ENCODE measurements at places on chromosomes 7 and 10.
A peak's percentile ranks its signal among the peaks of the same experiment; 100 is the strongest.

- no peak for DNase-seq
These were observed 92.6 kb downstream of the CYTH3 start for GRCh38 chr7:6179620-6180343.

DNA sequence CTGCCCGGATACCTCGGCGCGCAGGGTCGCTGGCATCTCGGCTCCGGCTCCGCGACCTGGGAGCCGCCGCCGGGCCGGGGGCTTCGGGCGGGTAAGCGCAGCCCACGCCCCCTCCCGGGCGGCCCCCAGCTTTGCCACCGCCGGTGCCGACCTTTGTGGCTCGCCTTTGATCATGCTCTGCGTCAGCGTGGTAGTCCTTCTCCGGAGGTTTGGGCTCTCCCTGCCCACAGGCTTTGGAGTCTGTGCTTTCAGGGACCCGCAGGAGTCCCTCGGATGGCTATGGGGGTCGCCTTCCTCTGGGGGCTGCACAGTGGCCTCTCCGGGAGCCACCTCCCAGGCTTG is 7.3 kb downstream of the ATP6V1F start:
- no peak for DNase-seq

DNA sequence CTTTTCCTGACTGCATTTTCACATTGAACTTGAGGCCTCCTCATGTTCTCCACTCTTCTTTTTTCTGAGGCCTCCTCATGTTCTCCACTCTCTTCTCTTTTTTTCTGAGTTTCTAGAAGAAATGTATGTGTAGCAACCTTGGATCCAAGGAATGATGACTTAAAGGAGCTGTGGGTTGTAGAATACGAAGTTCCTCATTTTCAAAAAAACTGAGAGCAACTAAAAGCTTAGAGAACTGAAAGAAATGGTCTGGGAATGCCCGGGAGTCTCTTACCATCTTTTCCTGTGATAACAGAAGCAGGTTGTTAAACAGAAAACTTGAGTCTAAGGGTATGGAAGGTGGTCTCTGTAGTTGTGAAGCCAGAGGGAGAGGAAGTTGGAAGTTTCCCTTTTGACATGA is 32.8 kb downstream of the MRPS33 start:
- no peak for DNase-seq

DNA sequence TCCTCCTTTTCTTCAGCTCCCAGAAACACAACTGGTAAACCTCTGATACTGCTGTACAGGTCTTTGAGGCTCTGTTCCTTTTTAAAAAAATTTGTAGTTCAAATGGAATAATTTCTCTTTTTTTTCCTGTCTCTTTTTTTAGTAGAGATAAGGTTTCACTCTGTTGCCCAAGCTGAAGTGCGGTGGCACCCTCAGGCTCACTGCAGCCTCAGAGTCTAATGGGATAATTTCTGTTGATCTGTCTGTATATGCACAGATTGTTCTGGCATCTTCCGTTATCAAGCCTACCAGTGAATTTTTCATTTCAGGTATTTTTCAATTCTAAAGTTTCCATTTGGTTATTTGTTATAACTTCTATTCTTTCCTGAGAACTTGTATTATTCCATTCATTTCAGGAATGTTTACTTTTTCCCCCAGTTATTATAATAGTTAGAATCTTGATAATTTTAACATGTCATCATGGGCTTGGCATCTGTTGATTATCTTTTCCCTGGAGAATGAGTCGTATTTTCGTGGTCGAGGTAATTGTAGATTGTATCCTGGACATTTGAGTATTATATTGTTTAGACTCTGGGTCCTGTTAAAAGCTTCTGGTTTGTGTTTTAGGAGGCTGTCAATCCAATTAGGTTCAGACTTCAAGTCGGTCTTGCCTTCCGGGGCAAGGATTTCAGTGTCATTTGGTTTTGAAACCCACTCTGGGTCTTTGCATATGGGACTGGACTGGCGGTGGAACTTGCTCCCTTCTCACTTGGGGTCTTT is 24.5 kb downstream of the CRCP start:
- no peak for DNase-seq

- DNase-seq = no peak
These were observed 32.3 kb downstream of the CARD11 start for GRCh38 chr7:3011211-3011852.

- no peak for DNase-seq
These were observed 116.0 kb downstream of the VTI1A start for GRCh38 chr10:112562809-112563663.

- no peak for DNase-seq
These were observed 12.7 kb downstream of the LDB3 start for GRCh38 chr10:86681047-86681446.

DNA sequence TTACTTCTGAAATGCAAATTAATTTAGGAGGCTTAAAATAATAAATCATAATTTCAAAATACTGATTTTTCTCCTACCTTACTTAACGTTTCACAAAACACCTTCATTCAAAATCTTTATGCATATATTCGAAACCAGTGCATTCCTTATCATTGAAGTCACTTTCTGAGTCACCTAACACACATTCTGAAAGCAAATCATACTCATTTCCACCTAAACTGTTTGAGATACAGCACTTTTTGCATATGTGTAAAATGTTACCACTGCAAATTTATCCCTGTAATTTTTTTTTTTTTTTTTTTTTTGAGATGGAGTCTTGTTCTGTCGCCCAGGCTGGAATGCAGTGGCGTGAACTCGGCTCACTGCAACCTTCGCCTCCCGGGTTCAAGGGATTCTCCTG is 15.7 kb downstream of the PPP3CB start:
- no peak for DNase-seq

GRCh38 chr7:107392830-107393229 is 77.0 kb upstream of the GPR22 start:
- DNase-seq = no peak

DNA sequence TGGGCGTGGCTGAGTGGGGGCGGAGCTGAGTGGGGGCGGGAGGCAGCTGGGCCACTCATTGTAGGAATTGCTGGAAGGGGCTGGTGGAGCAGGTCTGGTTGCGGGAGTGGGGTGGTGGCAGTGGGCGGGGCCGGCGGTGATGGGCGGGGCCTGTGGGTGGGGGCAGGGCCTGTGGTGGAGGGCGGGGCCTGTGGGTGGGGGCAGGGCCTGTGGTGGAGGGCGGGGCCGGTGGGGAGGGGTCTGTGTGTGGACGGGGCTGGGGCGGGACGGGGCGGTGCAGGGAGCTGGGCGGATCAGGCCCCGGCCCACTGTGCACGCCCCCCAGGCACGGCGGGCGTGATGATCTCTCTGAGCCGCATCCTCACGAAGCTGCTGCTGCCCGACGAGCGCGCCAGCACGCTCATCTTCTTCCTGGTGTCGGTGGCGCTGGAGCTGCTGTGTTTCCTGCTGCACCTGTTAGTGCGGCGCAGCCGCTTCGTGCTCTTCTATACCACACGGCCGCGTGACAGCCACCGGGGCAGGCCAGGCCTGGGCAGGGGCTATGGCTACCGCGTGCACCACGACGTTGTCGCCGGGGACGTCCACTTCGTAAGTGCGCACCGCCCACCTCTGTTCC is 14.0 kb downstream of the SLC29A4 start:
- DNase-seq = no peak

- DNase-seq = peak; percentile 29
These were observed 381.6 kb downstream of the TYW1 start for GRCh38 chr7:67377939-67378862.

- DNase-seq = no peak
These were observed 47.9 kb upstream of the SKAP2 start for GRCh38 chr7:26912338-26912737.

DNA sequence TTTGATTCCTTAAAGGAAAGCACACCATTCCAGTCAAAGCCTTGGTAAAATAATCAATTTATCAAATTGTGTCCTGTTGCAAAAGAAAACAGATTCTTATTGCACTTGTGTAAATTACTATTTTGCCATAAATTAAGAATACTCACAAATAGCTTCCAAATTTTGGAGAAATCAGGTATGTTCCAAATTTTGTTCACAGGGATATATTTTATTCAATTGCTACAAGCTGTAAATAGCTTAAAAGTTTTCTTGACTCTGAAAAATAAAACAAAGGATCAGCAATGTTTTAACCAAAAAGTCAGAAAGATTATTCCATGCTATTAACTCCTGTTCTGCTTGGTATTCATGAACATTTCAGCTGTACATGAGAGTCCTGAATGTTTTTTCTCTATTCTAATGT is 47.4 kb upstream of the CHST3 start:
- no peak for DNase-seq

- no peak for DNase-seq
These were observed 99.9 kb downstream of the OAT start for GRCh38 chr10:124318811-124319210.

- no peak for DNase-seq
These were observed 563.2 kb downstream of the DNAJB6 start for GRCh38 chr7:157900011-157900410.

GRCh38 chr10:77416311-77417135 is 221.1 kb downstream of the KCNMA1 start:
- no peak for DNase-seq
